NCI-H69 (cell line): ENCODE measurements at places on chromosomes 11 and 22.

- peak; percentile 46 for DNase-seq
Measured at GRCh38 chr11:12518606-12519385, 141.4 kb downstream of the PARVA start.

- DNase-seq: no peak
Measured at GRCh38 chr11:17855531-17856290, 121.1 kb downstream of the KCNC1 start.

DNA sequence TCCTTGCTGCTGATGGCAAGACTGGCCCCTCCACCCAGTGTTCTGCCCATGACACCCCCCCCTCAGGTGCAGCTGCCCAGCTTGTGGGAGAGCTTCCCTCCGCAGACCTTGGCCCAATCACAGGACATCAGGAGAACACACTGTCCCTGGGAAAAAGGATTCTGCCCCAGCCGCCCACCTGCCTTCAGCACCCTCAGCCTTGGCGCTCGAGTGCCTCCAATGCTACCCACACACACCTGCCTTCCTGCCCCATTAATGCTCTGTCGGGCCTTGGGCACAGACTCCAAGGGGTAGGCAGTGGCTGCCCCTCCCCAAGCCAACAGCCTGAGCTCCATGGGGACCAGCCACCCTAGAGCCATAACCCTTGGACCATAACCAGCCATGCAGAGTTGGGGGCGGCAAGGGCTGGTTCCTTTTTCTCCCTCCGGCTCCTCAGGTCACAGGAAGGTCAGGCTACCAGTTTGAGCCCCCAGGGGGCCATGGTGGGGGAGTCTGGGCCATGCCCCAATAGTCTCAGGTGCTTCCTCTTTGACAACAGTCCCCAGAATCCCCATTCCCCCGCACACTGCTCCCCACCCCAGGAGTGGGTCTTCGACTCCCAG, 1.3 kb upstream of the ZNF70 start:
- peak; percentile 74 for DNase-seq

DNA sequence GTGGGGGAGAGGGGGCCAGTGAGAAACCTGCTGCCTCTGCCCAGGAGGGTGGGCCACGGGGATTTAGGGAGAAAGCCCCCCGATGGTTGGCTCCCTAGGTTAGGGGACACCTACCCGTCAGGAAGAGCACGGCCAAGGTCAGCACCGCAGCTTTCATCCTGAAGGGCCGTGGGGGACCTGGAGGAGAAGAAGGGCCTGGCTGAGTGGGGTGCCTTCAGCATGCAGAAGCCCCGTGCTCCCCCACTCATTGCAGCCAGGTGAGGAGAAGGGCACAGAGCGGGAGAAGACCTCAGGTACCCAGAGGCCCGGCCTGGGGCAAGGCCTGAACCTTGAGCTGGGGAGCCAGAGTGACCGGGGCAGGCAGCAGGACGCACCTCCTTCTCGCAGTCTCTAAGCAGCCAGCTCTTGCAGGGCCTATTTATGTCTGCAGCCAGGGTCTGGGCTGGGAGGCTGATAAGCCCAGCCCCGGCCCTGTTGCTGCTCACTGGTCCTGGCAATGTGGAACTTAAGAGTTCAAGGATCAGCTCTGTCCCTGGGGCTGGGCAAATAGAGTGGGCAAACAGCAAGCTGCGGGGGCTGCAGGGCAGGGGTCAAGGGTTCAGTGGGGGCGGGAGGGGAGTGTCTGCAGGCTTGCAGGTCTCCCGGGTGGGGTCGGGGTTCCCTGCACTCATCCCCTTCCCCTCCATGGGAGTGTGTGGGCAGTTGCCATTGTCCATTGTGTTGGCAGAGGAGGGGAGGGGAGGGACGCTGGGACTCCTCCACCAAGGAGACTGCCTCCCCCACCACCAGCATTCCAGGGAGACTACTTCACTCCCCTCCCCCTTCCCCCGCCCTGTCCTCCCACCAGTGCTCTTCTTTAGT, at the start of gene APOA1:
Gene APOA1 (minus strand): TSS at position 392 of the 861 bp plus-strand sequence. CDS start 235 bp downstream, at position 157.
- DNase-seq: no peak

DNA sequence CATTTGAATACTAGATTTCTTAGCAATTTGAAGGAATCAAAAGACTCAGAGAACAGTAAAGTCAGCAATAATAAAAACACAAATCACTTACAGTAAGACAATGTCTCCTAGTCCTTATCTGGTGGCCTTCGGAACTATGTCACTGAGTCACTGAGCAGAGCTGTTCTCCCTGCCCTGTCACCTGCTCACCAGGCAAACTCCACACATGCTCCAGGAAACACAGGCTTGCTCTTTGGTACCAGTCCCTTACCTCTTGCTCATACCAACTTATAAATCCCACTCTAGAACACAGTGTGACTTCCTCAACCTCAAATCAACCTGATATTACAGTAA, 81.1 kb upstream of the CHRM4 start:
- no peak for DNase-seq

DNA sequence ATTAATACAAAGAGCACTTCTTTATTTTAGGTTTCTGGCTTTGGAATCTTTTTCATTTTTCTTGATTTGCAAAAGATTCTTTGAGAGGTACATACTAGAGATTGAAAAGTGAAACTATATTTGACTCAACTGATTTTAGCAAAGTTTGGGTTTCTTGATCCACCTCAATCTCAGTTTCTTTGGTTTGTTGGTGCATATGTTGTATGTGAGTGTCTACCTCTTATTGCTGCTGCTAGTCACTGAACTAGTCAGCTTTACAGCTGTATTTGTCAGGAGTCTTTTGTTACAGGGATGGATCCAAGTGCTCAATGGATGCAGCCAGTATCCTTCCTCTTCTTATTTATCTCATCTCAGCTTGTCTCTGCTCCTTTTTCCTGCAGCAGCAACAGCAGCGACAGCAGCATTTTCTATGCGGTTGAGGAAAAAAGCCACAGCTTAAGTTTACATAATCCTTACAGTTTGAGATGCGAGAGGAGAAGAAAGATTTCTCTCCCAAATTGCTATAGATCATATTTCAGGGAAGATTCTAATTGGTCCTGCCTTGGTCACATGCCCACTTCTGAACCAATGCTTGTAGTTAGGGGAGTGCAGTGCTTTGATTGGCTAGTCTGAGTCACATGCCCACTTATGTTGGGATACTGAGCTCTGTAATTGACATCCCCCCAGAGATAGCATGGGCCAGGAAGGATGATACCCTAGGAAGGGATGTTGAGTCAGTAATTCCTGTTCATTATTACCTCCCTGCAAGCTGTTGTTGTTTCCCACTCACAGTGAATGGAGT, 10.0 kb upstream of the ZNRF3 start:
- no peak for DNase-seq

DNA sequence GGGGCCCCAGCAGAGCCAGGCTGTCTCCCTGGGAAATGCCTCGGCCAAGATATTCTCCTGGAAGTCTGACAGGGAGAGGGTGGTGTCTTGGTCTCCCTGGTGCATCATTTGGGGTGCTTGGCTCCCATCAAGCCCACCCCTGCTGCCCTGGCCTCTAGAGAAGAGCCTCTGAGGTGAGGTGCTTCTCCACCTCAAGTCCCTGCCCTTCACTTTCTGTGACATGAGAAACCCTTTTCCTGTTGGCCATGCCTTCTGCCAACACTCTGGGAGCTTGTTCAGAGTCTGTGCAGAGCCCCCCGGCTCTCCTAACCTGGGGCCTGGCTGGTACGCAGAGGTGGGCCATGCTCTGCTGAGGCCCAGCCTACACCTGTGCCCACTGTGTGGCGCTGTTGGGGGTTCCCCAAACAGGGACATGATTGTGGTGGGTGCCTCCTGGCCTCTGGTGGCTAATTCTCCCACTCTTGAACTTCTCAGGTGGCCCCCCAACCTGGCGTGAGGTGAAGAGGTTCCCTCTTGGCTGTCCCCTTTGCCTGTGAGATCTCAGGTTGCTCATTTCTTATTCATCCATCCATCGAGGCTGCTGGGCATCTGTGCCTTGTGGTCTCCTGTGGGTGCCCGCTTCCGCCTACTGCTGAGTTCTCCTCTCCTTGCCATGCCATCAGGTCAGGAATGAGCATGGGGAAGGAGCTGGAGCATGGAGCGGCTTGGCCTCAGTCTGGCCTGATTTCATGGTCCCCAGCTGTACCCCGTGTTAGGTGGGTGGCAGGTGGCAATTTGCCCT, 19.2 kb upstream of the DGCR8 start:
- no peak for DNase-seq

GRCh38 chr11:111698852-111699559, 67.2 kb downstream of the PPP2R1B start:
- no peak for DNase-seq

- DNase-seq: no peak
Measured at GRCh38 chr11:72069787-72070251, 10.5 kb downstream of the NUMA1 start.

DNA sequence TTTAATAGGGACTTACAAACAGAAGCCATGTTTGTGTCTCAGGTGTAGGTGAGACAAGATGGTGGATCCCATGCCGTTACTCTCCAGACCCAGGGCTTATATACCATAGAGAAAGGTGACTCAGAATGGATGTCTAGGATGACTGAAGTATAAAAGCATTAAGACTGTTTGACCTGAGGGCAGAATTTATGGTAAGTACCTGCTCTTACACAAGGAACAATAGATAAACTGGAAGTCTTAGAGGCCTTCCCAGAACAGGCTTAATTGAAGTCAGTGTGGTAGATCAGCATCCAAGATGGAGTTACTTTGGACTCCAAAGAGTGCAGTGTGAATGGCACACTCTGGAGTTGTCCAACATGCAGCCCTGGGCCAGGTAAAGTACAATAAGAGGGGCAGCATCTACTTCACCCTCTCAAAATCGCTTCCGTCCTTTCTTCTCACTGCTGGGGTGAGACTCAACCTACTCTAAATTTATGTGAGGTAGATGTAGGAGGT, 387.0 kb upstream of the DDI1 start:
- DNase-seq: no peak

DNA sequence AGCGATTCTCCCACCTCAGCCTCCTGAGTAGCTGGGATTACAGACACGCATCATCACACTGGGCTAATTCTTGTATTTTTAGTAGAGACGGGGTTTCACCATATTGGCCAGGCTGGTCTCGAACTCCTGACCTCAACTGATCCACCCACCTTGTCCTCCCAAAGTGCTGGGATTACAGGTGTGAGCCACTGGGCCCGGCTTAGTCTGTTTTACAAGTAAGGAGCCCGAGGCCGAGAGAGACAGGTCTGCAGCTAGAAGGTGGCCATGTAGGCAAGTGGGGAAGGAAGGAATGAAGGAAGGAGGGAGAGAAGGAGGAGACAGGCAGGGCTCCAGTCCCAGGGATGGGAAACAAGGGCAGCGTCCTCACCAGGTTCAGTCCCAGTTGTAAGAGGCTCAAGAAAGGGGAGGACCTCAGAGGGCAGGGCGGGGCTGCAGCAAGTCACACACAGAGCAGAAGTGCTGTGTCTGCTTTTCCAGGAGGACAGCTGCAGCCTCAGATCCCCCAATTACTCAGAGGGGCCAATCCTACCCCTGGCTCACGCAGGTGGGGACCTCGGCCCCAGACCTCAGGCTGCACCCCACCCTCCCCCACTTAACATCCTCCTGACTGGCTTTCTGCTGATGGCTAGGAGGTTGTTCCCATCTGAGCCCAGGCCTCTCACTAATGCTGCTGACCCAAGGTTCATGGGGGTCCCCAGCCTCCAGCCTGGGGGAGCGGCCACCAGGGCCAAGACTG, 53.8 kb upstream of the PRR5 start:
- DNase-seq: no peak

DNA sequence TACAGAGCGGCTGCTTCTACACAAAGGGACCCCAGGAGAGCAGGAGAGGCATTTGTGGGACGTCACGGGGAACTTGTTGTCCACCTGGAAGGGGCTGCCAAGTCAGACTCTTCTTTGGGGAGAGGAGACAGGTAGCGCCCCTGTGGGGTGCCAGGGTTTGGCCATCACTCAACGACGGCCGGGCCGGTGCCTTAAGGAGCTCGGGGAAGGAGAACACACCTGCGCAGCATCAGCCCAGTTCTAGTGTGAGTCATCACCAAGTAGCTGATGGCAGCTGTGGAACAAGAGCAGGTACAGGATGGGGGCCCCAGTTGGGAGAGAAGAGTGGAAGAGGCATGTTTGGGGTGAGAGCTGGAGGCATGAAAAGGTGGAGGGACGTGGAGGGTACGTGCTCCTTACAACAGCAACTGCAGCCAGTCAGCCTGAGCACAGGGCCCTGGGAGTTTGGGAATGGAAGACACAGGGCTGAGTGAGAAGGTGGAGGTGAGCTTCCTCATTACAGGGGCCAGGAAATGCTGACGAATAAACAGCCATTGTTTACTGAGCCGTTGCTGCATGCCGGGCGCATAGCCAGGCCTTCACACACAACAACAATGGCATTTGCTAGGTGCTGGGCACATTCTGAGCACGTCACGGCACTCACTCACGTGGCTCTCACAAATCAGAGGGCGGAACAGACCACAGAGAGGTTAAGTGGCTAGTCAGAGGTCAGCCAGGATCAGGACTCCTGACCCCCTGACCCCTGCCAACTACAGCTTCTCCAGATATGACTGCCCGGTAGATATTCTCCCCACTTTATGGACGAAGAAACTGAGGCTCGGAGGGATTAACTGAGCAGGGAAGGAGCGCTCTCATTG, 29.1 kb upstream of the TP53I11 start:
- peak; percentile 95 for DNase-seq

DNA sequence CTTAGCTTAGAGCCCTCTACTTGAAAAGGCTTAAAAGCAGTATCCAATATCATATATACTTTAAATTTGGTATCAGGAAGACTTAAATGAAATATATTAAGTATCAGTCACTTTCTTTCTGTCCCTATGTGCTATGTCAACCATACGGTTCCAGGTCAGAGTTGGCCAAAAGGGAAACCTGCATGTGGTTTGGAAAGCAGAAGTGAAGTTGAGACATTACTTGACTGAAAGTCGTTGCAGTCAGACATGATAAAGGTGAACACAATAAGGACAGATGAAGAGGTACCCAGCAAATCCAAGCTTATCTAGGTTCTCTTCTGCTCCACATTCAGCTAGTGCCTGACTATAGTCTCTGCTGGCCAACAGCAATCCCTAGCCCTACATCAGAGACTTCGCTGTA, 336.8 kb downstream of the KCNA4 start:
- DNase-seq: no peak

- no peak for DNase-seq
Measured at GRCh38 chr22:46349681-46350080, 14.2 kb downstream of the TRMU start.

DNA sequence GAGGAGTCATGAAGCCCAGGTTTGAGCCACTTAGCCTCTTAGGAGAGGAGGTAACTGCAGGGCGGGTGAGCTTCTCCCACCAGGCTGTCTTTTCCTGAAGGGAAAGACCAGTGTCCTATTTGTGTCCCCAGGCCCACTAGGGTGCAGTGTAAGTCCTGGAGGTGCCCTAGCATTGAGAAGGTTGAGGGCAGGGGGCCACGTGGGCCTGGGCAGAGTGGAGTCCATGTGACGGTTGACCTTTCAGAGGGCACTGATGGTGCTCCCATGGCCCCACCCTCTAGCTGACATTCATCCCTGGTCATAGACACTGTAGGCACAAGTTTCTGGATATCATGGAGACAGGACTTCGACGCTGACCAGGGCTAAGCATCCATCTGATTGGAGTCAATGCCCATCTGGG, 44.1 kb upstream of the TP53I11 start:
- peak; percentile 62 for DNase-seq

DNA sequence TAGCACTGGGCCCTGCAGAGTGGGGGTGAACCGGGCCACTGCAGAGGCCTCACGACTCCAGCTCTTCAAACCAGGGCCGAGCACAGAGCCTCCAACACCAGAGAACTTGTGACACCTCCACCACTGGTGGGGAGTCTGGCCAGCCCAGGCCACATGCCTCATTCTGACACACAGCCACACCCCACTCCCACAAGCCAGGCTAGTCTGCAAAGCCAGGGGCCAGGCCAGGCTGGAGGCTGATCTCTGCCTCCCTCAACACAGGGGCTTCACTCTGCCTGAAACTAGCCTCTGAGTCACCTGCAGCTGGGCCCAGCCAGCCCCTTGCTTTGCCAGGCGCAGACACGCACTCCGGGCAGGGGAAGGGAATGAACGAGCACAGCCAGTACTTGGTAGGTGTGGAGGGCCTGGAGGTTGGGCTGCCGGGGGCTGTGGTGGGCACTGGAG, 102.9 kb downstream of the MED15 start:
- no peak for DNase-seq
